Activated T-cell treated with anti-CD3 and anti-CD28 coated beads, Interleukin-2, amount 50 U/mL, for 72 hours (primary cell): ENCODE measurements at places on chromosomes 11 and 22. TPM values are rescaled to one million over a fixed set of nuclear protein-coding genes. Genes with fewer than 3 reads are reported as not detected.

The CFAP300 gene
- not detected for total RNA-seq

The KCNQ1OT1 gene
- 0.26 TPM for total RNA-seq

The THAP7 gene
- 31.2 TPM for total RNA-seq

The FREY1 gene
- 1.3 TPM for total RNA-seq

The APOL5 gene
- not detected for total RNA-seq
